ENCODE measurements at places on chromosomes 7 and 10. TPM values are rescaled to one million over a fixed set of nuclear protein-coding genes. Genes with fewer than 3 reads are reported as not detected.

RADIL gene
- 0.57 TPM for total RNA-seq

TAS2R5 gene
- total RNA-seq = 0.30 TPM

FOXI2 gene
- total RNA-seq = not detected

DENND2A gene
- total RNA-seq = 1.8 TPM

SPDYE2B gene
- not detected for total RNA-seq

Data from HT1080 (cell line).